ENCODE measurements at places on chromosomes 7 and 10. TPM values are rescaled to one million over a fixed set of nuclear protein-coding genes. Genes with fewer than 3 reads are reported as not detected.

DNA sequence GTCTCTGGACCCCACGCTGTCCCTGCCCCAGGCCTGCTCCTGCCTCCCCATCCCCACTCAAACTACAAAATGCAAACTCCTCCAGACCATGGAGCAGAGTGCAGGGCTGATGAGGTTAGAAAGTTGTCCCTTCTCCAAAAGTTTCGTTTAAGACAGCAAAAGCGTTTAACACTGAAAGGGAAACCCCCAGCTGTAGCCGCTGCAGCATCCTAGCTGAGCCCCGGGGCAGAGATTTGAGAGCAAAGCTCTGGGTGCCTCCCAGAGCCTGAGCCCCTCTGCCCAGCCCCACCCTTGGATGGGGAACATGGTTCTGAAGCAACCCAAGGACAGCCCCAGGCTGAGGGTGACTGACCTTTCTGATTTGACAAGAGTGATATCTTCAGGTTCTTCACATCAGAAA lies 52.8 kb upstream of the ENO4 start:
- no peak for DNase-seq

DNA sequence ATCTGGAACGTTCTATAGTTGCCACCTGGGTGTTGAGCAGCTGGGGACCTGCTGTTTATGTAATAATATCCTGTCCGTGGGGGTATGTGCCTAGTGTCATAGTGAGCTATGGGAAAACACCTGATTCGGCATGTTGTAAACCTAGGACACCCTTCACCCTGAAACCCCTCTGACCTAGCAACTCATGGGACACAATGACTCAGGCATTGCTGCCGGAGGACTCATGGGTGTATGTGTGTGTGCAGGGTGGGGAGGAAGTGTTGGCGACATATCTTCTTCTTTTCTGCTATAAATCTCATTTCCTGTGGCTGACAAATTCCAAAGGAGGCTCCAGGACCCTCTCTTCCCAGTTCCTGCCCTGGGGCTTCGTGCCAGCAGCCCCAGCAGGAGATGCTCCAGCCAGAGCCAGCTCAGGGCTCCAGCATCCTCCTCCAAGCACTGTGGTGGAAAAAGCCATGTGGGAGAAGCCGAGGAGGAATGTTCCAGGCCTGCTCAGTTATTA lies 77.0 kb upstream of the PODXL start:
- peak; percentile 71 for DNase-seq

- DNase-seq, result no peak
These were observed 12.2 kb downstream of the PTN start for GRCh38 chr7:137331378-137331777.

GRCh38 chr10:121098211-121098610 lies 247.0 kb downstream of the WDR11 start:
- DNase-seq, result no peak

GRCh38 chr7:11726794-11727155 lies 105.2 kb downstream of the THSD7A start:
- DNase-seq, result peak; percentile 70

DNA sequence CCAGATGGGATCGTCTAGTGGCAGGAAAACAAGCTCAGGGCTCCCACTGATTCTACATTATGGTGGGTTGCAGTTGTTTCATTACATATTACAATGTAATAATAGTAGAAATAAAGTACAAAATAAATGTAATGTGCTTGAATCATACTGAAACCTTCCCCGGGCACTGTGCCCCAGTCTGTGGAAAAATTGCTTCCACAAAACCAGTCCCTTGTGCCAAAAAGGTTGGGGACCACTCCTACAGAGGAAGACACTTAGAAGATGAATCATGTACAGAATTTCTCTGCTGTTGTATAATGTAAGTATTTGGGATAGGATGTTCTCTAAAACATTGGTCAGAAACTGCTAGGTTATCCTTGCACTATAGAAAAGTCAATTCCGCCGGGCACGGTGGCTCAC lies 11.3 kb upstream of the PHYH start:
- no peak for DNase-seq

DNA sequence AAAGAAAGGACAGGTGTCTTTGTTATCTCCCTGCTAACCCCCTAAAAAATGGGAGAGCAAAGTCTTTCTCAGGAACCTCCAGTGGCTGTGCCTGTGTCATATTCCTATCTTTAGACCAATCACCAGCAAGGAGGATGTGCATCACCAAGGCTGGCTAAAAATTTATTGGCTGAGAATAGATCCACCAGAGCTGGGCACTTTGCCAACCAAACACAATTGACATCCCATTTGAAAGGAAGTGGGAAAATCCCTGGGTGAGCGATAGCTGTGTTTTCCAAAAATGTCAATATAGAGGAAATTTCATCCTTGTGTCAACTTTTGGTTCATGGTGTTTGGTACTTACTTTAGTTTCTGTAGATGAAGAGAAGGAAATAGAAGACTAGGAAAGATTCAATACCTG lies 13.1 kb upstream of the GPR141 start:
- DNase-seq, result no peak

DNA sequence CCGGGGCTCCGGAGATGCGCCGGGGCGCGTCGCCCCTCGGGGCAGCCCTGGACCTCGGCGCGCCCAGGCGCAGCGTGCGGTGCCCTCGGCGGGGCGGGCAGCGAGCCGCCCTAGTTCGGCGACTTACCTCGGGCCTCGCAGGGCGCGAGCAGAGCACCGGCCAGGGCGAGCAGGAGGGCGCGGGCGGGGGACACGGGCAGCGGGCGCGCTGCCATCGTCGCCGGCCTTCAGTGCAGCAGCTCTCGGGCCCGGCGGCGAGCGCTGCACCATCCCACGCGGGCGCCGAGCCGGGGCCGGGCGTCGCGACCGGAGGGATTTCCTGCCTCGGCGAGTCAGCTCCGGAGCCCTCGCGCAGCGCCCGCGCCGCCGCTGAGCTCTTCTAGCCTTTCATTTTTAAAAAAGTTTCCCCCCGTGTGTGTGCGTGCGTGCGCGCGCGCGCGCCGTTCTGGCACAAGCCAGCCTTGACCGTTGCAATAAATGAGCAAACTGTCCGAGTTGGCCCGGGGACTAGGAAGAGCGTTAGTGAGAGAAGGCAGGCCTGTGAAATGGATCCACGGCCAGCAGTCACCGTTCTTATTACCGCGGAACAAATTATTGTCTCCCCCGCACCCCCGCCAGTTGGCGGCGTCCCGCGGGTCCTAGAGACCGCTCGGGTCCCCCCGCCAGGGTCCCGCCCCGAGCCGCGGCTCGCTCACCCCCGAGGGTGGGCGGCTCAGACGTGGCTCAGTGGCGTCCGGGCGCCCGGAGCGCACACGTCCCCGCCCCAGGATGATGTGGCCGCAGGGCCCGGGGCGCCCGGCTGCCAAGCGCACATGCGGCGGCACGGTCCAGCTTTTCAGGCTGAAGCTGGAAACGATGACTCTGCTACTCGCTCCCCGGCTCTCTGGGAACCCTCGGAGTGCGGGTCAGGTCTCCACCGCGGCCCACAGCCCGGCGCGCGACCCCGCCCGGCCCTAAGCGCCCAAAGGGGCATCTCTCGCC lies at the start of gene ADAM12:
ADAM12 (minus strand) TSS at position 547 of the 981 bp plus-strand sequence; CDS start at position 215, 332 bp downstream.
- DNase-seq, result peak; percentile 79

- no peak for DNase-seq
These were observed 63.7 kb upstream of the IL6 start for GRCh38 chr7:22663357-22663718.

GRCh38 chr10:48604991-48605508 lies at the start of gene ARHGAP22:
TSS of gene ARHGAP22 (minus strand) at chr10:48605073. CDS start at chr10:48604796, 277 bp downstream.
- peak; percentile 85 for DNase-seq

GRCh38 chr10:50467209-50467608 lies 156.5 kb downstream of the SGMS1 start:
- no peak for DNase-seq

- no peak for DNase-seq
These were observed 137.5 kb downstream of the FGFR2 start for GRCh38 chr10:121460733-121461132.

DNA sequence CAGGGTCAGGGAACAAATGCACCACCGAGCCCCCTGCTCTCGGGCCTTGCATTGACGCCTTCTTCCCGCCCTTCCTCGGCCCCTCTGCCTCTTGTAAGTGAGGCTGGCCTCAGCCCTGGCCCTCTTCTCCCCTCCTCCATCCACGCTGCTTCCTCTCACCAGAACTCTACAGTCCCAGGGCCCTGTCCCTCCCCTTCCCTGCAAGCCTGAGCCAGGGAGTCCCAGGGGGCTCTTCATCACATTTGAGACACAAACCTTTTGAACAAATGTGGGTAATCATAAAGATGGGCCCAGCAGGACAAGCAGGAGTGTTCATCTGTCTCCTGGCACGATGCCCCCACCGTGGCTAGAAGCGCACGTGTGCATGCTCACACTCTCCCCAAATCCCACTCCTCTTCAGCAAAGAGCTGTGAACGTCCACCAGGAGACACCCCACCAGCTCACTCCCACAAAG lies 57.7 kb downstream of the SLIT1 start:
- DNase-seq, result no peak

DNA sequence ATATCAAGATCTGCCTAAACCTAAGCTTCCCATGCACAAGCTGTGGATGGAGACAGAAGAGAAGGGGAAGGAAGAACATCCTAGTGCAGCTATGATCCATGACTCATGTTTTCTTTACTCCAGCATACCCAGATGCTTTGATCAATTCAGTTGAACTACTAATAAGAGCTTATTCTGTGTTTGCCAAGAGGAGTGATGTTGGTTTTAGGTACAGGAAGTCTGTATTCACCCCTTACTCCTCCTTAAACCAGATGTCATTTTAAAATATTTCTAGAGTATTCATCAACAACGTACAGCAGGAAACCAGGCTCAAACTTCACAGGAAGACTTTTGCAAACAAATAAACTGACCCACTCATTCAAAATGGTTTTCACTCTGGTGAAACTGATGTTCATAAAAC lies 29.2 kb downstream of the PANK1 start:
- DNase-seq, result no peak

- no peak for DNase-seq
These were observed 774 bp downstream of the SEM1 start for GRCh38 chr7:96708872-96709271.

DNA sequence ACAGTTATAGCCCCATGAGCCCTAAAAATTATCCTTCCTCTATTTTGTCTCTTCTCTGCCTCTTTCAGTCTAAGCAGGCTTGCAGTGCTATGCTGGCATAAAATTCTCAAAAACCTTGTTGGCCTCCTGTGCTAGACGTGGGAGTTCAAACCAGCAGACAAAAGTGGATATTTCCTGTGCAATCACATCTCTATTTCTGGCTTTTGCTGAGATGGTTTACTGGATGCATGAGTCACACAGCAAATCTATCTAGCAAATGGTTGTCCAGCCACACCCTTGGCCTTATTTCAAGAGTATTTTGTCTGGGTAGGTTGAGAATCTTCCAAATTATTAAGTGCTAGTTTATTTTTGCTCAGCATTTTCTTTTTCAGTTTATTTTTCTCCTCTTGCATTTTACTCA lies 370.8 kb downstream of the CDC14C start:
- no peak for DNase-seq

DNA sequence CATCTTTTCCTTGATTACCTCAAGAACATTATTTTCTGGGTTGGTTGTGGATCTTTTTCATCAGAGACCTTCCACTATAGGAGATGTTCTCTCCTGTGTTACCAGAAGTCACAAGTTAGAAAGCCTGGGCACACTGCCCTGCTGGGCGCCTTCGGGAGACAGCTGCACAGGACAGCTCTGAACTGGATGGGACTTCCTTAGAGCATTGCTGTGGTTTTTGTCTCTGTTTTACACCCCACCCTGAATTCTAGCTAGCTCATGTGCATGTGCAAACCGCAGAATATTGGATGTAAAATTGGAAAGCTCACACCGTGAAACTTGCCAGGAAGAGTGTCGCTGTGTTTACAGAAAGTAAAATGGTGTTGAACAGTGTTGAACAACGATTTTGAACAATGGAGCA lies 54.4 kb upstream of the SEC61G start:
- peak; percentile 72 for DNase-seq

Gene TLL2
- total RNA-seq, result 5.2 TPM

Gene ARHGAP22
- 6.2 TPM for total RNA-seq

Gene SPDYE2
- total RNA-seq, result not detected

Gene FOXI2
- not detected for total RNA-seq

Gene CAMK2B
- 79.7 TPM for total RNA-seq

Gene PRF1
- total RNA-seq, result 2.9 TPM

Gene IL6
- total RNA-seq, result 0.43 TPM

Gene ABCB1
- total RNA-seq, result 0.62 TPM

All from right cardiac atrium (tissue), 5 donors.